ENCODE measurements at places on chromosomes 2 and 18. TPM values are rescaled to one million over a fixed set of nuclear protein-coding genes. Genes with fewer than 3 reads are reported as not detected.

KLHL41 gene
- 0.40 TPM for total RNA-seq

FAM228A gene
- total RNA-seq, result 0.30 TPM

DNA sequence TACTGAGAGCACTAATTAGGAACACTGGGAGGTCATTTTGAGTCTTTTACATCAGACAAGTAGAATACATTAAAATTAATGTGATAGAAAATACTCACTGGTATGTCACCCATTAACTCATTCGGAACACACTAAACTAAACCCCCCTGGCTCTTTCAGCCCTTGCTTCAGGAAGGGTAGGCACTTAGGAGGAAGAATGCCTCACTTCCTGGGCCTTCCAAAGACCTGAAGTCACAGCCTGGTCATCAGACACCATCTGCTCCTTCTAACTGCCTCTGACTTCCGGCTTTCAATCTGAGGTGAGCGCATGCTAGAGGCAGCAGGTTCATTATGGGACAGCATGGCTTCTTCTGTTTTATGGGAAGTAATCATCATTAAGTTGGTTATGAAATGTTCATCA is 451.4 kb downstream of the PID1 start:
- no peaks in the 10 kb centered on the region for H3K36me3 ChIP-seq
- H3K4me3 ChIP-seq, result no peak overlapping the region
- DNase-seq, result no peak
- no peak overlapping the region for H3K27ac ChIP-seq
- no peaks in the 10 kb centered on the region for H3K27me3 ChIP-seq

DNA sequence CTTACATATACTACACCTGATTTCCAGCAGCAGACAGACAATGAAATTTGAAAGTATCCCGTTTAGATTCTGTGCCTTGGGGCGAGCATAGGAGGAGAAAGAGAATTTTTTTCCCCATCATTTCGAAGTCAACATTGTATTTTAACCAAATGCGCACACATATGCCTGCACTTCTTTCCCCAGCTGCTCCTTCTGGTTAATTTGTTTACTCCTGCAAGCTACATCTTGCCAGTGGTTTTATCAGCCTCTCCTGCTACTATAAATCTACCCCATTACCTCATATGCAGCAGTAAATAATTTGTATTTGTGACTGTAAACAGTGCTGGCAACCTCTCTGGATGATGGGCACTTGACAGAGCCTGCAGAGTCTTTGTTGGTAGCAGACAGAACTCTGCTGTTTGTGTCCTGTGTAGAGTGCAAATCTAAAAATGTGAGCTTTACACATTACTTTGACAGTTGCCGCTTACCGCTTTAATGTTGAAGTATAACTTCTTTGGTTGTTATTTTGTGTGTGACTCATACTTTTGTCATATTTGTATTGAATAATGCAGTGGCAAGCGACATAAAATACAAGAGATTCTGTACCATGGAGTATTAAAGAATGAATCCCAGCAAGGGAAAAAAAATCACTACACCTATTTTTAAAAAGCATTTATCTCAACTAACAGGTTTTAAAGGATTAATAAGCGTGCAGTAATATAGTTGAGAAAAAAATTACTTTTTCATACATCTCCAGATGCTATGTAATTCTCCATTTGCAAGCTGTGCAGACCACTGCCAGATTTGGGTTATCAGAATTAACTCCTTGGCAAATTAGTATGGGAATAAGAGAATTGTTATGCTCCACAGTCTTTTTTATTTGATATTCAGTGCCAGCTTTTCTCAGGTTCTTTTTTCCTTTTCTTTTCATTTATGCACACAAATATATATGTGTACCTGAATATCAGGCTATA is 536.8 kb downstream of the XIRP2 start:
- no peaks in the 10 kb centered on the region for H3K4me1 ChIP-seq
- H3K27me3 ChIP-seq, result no peaks in the 10 kb centered on the region
- H3K36me3 ChIP-seq, result no peaks in the 10 kb centered on the region

- H3K27me3 ChIP-seq, result no peaks in the 10 kb centered on the region
- no peak for DNase-seq
- H3K4me1 ChIP-seq, result no peaks in the 10 kb centered on the region
- H3K4me3 ChIP-seq, result no peak overlapping the region
- no peaks in the 10 kb centered on the region for H3K36me3 ChIP-seq
Observed at GRCh38 chr2:45156605-45157004, 147.4 kb upstream of the SIX2 start.

DNA sequence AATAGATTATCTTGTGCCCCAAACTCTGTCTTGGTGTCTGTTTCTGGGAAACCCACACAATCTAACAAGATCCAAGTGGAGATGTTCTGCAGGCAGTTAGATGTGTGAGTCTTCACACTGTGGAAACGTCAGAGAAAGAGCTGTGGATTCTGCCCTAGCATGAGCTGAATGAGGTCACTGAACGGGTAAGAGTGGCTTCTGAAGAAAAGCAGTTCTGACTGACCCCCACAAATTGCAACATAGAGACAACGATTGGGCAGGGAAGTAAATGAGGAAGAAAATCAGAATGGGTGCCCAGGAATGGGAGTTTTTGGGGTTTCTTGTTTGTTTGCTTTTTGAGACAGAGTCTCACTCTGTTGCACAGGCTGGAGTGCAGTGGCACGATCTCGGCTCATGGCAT is 12.9 kb upstream of the RPL37A start:
- no peak overlapping the region for H3K4me3 ChIP-seq
- no peaks in the 10 kb centered on the region for H3K27me3 ChIP-seq
- no peaks in the 10 kb centered on the region for H3K4me1 ChIP-seq
- no peak overlapping the region for H3K27ac ChIP-seq
- peaks cover 10% of the 10 kb centered on the region for H3K36me3 ChIP-seq
- no peak for DNase-seq

DNA sequence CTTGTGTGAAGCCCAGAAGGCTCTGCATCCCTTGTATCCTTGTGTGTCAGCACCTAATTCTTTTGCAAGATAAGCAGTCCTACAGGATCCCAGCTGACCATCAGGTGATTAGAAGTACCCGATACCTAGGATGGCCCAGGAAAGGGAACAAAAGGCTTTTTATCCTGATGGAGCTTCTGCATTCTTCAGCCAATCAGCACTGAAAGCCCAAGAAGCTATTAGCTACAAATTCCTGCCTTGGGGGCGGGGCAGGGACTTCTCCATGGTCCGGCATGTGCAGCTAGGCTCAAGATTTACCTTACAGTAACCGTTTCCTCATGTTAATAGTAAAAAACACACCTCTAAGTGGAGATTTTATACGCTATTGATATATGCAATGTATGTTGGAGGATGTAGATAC is 264.6 kb upstream of the THUMPD2 start:
- H3K4me1 ChIP-seq, result no peaks in the 10 kb centered on the region
- no peak for DNase-seq
- no peaks in the 10 kb centered on the region for H3K27me3 ChIP-seq
- H3K4me3 ChIP-seq, result no peak overlapping the region
- no peak overlapping the region for H3K27ac ChIP-seq

- H3K4me1 ChIP-seq, result peaks cover 88% of the 10 kb centered on the region
- H3K36me3 ChIP-seq, result no peaks in the 10 kb centered on the region
- no peaks in the 10 kb centered on the region for H3K27me3 ChIP-seq
- peak overlapping the region; percentile 17 for H3K4me3 ChIP-seq
Observed at GRCh38 chr2:85772019-85772745, 18.4 kb downstream of the ATOH8 start.

- no peak overlapping the region for H3K4me3 ChIP-seq
- no peaks in the 10 kb centered on the region for H3K4me1 ChIP-seq
- H3K27ac ChIP-seq, result no peak overlapping the region
- peak; percentile 29 for DNase-seq
- H3K36me3 ChIP-seq, result no peaks in the 10 kb centered on the region
- H3K27me3 ChIP-seq, result no peaks in the 10 kb centered on the region
Observed at GRCh38 chr2:96359310-96359709, 23.7 kb downstream of the NCAPH start.
